ENCODE measurements at places on chromosomes 16 and 17.

DNA sequence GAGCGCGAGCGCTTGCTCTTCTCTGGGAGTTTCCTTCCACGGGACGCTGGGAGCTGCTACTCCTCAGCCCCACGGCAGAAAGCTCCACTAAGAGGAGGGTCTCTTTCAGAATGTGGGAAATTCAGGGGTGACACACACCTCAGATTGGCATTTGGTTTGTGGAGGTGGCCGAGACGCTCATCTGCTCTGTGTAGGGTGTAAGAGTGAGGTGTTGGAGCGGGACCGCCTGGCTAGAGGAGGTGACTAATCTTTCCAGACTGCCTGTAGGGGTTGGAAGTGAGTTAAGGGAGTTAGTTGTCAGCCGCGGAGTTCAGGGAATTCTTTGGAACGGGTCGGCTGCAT, 735 bp downstream of the PSMD11 start:
- no peak for DNase-seq

- DNase-seq: no peak
Measured at GRCh38 chr16:35184356-35184870, 1725.0 kb downstream of the TP53TG3F start.

- no peak for DNase-seq
Measured at GRCh38 chr16:46828943-46829342, 2.0 kb downstream of the C16orf87 start.

- DNase-seq: no peak
Measured at GRCh38 chr16:533391-534123, 6.0 kb downstream of the CAPN15 start.

GRCh38 chr16:14566599-14566998, 63.5 kb downstream of the PARN start:
- DNase-seq: no peak

GRCh38 chr16:86714166-86714565, 135.8 kb downstream of the FOXL1 start:
- no peak for DNase-seq

DNA sequence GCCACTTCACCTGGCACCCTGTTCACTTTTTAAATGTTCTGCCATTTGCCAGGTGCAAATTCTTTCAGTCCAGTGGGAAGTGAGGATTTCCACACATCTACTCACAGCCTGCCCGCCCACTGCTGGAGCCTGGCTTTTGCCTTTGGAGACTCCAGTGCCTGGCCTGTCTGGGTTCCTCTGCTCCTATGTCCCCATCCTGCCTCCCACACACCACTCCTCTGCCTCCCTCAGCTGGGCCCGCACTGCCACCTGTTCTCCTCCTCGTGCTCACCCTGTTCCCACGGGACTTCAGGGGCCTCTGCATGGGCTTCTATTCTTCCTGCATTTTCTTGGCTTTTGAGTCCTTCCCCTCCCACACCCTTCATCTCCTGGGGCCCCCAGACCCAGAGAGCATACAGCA, 7.9 kb upstream of the NDRG4 start:
- no peak for DNase-seq

- peak; percentile 4 for DNase-seq
Measured at GRCh38 chr16:87608400-87608985, 6.2 kb downstream of the JPH3 start.

DNA sequence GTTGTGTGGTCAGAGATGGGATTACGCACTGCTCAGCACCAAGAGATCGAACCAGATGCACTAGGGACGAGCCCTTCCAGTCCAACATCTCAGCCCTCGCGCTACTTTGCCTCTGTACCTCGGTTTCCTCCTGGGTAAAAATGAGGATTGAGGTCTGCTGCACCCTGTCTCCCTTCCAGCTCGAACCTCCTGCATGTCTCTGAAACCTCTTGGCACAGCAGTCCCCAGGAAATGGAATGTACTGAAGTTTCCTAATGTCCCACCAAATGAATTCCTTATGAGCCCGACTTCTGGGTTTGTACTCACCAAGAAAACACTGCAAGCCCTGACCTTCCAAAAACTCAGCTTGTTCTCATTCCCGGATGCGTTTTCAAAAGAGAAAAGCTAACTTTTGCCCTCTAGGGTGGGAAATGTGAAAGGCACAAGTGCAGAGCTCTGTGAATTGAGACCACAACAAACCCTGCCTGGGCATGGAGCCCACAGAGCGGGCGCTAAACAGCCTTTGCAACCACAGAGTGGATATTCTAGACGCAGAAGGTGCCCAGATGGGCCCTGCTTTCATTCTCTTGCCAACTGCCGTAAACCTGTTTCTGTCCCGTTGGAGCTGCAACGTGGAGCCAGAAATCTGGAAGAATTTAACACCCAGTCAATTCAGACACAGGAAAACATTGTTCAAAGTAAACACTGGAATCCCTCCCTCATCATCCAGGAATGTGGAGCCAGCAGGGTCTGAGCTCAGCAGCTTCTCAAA, 10.3 kb downstream of the CDRT4 start:
- DNase-seq: no peak

DNA sequence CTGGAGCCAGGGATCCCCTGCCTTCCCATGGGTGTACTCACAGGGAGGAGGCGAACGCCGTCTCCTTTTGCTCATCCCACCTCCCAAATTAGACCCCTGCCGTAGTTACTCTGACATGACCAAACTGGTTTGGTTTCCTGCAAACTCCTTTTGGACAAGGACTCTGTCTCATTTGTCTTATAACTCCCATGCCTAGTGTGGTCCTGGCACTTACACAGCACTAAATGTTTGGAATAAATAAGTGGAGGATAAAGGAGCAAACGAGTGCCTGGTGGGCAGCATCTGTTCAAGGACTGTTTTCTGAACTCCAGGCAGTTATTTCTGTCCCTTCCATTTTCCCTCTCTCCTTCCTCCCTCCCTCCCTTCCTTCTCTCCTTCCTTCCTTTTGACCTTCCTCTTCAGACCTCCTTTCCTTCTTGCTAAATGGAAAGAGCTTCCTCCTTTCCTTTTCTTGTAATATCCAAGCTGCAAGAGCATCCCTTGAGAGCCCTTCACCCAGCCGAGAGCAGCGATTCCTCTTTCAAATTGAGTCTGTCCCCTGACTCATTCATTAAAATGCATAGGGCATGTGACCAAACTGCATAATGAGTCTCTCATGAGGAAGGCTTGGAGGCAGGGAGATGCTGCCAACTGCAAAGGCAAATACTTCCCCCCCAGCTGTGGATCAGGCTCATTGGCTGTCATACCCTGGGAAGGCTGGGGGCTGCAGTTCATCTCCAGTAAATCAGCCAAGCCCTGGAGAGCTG, 36.8 kb downstream of the CHD9 start:
- DNase-seq: no peak

- DNase-seq: no peak
Measured at GRCh38 chr16:67805718-67806427, 487 bp downstream of the RANBP10 start.

GRCh38 chr17:72667096-72668063, 425.1 kb downstream of the SLC39A11 start:
- DNase-seq: no peak

- DNase-seq: no peak
Measured at GRCh38 chr17:32357615-32358014, 7.7 kb downstream of the ZNF207 start.

DNA sequence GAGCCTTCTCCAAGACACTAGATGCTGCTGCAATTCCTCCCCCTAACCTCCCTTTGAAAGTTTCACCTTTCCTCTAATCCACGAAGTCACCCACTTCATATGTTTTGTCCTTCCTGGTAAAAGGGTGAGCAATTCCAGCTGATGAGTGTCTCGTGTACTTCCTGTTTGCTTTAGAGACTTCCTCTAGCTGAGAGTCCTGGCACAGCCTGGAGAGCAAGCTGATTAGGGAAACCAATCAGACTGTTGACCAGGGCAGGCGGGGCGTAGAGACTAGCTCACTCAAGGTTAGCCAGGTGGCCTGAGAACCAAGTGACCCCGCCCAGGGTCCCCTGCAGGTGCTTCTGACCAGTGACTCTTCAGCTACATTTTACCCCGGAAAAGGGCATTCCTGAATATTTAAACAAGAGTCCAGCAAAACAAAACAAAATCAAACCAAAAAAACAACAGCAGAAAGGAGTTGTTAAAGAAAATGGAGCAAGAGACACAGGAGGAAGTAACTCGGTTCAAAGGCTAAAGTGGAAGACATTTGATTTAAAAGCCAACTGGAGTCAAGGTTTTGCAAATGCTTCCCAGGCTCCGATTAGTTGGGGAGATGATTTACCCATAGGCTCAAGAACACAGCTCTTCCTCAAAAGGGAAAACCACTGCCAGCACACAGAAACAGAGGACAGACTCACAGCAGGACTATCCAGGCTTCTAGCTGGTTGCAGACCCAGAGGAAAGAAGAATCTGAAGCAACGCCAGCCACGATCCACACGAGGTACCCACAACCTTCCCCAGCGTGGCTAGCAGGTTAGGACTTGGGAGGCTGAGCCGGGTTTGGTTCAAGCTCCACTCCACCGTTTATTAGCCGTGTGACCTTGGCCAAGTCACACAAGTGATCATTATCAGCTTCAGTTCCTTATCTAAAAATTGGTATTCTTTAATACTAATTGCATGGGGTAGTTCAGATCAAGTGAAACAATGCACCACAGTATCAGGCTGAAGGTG, 13.4 kb downstream of the HSPB9 start:
- no peak for DNase-seq

DNA sequence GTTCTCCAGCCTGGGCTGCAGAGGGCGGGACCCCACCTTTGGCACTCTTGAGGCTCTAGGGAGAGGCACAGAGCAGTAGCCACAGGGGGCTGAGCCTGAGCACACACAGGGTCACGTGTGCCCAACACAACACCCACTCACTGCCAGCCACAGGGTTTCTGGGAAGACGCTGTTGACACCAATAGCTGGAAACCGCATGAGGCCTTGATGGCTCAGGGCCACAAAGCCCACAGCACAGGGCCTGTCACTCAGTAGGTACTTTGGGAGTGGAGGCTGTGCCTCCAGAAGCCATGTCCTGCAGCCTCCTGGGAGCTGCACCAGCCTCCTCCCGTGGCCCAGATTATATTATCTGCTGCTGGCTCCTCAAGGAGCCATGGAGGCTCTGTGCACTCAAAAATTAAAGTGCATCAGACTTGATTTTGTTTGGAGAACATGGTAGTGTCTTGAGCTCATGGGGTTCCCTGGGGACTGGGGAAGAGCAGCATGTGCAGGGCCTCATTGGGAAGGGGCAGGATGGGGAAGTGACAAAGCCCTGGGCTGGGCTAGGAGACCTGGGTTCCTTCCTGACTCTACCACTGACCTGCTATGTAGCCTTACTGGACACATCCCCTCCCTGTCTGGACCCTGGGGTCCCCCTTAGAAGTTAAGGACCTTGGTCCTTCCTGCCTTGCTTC, 12.5 kb upstream of the SREBF1 start:
- DNase-seq: peak; percentile 63

GRCh38 chr17:82424001-82424862, 5.8 kb upstream of the OGFOD3 start:
- DNase-seq: no peak

DNA sequence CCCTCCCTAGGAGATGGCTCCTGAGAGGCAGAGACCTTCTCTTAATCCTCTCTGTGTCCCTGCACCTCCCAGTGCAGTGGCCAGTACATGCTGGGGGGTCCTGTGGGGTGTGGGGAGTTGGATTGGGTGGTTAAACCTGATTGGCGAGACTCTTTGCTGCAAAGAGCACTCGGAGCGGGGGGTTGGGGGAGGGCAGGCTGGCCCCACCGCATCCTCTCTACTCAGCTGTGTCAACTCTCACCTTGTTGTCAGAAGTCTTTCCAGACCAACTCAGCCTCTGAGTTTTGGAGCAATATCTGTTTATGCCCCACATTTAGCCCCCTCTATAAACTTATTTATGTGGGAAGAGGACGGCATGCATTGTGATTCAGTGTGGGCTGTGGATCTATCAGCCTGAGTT, 40.0 kb downstream of the SMARCE1 start:
- DNase-seq: no peak

DNA sequence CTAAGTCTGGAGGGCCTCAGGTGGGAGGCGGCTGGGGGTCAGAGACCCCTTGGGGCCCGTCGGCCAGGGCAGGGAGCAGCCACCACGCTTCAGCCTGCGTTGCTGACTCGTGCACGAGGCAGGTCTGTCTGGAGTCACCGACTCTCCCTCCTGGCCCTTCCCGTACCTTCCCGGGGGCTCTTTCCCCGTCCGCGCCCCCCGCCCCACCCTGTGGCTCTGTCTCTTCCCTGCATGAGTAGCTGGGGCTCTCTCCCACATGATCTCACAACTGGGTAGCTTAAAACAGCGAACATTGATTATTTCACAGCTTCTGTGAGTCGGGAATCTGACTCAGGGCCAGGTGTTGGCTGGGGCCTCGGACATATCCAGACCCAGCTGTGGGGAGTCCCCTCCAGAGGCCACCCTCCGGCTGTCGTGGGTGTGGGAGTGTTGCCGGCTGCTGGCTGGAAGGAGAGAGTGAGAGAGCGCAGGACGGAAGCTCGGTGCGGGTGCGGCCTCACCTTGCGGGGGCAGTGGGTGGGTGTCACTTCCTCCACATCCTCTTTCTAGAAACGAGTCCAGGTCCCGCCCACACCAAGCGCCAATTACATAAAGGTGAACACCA, 17.3 kb downstream of the BAHCC1 start:
- peak; percentile 50 for DNase-seq

- DNase-seq: no peak
Measured at GRCh38 chr16:86710602-86710950, 132.2 kb downstream of the FOXL1 start.

GRCh38 chr17:37643869-37644268, 623 bp upstream of the DDX52 start:
- no peak for DNase-seq

- no peak for DNase-seq
Measured at GRCh38 chr17:82334204-82334621, 647 bp upstream of the SECTM1 start.

DNA sequence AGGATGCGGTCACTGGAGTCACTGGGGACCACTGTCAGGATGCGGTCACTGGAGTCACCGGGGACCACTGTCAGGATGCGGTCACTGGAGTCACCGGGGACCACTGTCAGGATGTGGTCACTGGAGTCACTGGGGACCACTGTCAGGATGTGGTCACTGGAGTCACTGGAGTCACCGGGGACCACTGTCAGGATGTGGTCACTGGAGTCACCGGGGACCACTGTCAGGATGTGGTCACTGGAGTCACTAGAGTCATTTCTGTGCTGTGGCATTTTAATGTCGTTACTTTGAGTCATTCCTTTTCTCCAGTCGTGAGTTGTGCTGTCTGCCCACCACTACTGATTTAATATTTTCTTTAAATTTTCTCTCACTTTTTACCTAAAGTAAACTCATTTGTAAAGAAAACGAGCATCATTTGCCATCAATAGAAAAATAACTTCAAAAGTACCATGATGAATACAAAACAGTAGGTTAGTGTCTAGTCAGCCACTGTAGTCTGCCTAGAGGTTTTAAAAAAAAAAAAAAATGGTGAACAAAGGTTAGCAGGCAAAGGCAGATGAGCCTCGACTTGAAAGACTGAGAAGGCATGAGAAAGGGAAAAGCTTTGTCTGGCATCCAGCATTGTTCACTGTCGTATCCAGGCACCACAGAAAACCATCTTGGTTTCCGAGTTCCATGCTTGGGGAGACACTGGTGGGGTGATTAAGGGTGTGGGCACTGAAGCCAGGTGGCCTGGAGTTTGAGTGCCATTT, 346.6 kb downstream of the SNX29 start:
- DNase-seq: no peak

- no peak for DNase-seq
Measured at GRCh38 chr16:27824786-27825185, 238.7 kb downstream of the GSG1L start.

GRCh38 chr17:66767154-66767933, 67.6 kb upstream of the CACNG5 start:
- no peak for DNase-seq

- DNase-seq: no peak
Measured at GRCh38 chr17:38892083-38892482, 22.2 kb downstream of the LASP1 start.

GRCh38 chr17:78255029-78255656, 23.7 kb downstream of the TMEM235 start:
- no peak for DNase-seq
